ENCODE measurements at places on chromosomes 1 and 21.

DNA sequence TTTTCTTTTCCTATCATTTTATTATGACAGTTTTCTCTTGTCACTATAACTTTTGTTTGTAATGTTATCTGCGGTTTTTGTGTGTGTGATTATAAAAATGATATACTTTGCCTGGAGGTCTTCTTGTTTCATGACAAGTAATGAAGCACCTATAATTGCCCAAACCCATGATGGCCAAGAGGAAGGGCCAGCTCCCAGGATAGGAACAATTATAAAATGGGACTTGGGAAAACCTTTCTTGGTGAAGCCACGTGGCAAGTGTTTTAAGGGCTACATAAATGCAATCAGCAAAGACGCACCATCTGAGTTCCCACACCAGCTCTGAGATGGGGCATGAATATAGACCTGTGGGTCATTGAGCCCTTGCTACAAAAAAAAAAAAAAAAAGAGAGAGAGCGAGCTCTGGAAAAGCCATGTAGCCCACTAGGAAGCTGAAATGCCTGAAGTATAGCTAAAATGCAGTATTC, 462.6 kb upstream of the RUNX1 start:
- no peak for DNase-seq

GRCh38 chr1:219573960-219574359, 38.9 kb downstream of the ZC3H11B start:
- DNase-seq: no peak

GRCh38 chr1:97245682-97246081, 524.1 kb downstream of the PTBP2 start:
- no peak for DNase-seq

DNA sequence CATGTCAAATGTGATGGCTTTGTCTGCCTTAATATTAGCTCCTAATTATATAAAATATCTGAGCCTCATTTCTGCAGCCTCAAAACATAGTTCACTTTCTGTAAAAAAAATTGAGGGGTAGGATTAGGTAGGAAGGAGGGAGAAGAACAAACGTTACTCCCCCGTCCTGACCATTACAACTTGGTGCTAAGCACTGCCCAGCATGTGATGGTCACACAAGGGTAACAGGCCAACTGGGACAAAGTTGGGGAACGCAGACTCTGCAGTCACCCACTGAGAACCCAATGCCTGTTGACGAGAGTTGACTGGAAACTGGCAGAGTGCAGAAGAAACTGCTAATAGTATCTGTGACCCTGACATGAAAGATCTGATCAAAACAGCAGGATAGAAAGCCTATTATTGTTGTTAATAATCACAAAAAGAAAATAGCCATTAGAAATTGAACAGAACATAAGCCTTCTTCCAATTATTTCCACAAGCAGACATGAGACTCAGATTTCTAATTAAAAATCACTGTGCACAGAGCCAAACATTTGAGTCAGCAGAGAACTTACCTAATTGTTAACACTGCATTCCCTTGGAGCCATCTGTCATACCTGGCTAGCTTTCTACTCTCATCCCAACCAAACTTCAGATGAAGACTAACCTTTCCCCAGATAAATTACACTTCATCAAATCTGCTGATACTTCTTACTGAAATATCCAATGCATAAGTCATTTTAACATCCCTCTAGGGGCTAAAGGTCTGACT, 5.5 kb downstream of the SORT1 start:
- DNase-seq: no peak

DNA sequence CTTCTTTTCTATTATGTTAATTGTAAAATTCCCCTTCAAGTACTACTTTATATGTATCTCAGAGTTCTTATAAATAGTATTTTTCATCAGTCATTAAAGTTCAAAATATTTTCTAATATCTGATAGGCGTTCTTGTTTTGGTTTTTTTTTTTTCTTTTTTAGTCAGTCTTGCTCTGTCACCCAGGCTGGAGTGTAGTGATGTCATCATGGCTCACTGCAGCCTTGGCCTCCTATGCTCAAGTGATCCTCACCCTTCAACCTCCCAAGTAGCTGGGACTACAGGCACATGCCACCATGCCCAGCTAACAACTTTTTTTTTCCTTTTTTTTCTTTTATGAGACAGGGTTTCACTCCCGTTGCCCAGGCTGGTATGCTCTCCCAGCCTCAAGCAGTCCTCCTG, 27.3 kb downstream of the AGMAT start:
- no peak for DNase-seq

DNA sequence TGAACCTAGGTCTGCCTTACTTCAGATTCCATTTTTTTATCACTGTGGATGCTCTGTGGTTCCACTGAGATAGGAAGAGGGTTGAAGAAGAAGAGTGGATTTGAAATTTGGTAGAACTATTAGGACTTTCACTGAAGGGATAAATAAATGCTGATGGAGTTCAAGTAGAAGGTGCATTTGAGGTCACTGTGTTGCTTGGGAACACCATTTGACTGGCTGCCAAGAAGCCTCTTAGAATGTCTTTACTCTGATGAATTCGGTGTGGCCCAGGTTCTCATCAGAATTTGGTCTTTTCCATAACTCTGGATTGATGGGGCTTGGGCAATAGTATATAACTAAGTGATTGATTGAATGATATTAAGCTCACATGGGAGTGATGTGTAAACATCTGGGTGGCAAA, 11.9 kb downstream of the XPR1 start:
- DNase-seq: no peak

DNA sequence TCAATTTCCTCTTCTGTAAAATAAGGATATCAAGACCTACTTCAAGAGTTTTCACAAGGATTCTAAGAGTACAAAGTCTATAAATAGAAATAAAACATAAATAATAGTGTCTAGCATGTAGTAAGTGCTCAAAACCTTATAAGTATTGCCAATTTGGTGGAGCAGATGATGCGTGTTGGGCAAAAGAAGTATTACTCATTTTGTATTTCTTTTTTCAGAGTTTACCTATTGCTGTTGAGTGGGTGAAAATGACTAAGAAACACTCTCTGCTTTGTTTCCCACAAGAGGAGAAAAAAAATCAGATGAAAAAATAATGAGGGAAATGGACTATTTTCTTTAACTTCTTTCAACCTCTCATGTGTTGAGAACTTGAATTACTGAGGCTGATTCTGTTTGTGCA, 103.3 kb upstream of the KCNK2 start:
- no peak for DNase-seq

GRCh38 chr1:36739703-36740289, 257.1 kb upstream of the CSF3R start:
- DNase-seq: no peak

GRCh38 chr21:33229784-33230544, at the start of gene IFNAR2:
IFNAR2 (plus strand) TSS chr21:33229938; CDS start chr21:33241923, 11,985 bp downstream.
- peak; percentile 72 for DNase-seq

DNA sequence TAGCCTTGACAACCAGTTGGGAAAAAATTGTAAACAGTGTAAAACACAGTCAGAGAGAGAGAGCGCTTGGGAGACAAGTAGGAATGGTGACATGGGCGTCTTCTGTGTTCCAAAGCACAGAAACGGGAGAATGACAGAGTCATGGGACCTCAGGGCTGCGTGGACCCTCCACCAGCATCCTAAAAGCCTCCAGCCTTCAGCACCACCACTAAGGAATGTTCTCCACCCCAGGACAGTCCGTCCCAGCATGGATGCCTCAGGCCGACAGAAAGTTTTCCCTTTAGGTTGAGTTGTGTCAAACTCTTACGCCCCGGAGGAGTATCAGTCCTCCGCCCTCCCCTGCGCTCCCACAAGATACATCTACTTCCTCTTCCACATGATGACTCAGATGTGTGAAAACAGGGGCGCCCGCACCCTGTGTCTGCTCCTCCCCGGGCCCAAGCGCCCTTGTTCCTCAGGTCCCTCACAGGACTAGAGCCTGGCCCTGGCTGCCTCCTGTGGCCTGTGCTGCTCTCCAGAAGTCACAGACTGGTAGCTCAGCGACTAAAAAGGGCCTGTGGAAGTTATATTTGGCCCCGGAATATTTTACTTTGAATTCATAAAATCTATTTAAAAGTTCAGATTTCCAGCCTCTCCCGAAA, 63.9 kb upstream of the EFHD2 start:
- no peak for DNase-seq

DNA sequence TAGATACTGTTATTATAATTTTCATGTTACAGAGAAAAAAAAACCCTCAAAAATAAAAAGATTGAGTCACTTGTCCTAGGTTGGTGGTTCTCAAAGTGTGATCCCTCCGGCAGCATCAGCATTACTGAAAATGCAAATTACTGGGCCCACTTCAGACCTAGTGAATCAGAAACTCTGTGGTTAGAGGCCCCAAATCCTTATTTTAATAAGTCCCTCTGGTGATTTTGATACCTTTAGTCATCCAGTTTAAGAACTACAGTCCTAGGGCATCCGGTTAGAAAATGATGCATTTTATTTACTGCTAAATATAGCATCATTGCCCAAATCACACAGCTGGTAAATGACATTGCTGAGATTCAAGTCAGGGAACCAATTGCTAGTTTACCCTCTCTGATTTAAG, 203.7 kb upstream of the RUNX1 start:
- no peak for DNase-seq

- no peak for DNase-seq
These were observed 31.6 kb upstream of the BARHL2 start for GRCh38 chr1:90748668-90749067.

GRCh38 chr21:31865429-31865970, 7.3 kb upstream of the HUNK start:
- DNase-seq: no peak

DNA sequence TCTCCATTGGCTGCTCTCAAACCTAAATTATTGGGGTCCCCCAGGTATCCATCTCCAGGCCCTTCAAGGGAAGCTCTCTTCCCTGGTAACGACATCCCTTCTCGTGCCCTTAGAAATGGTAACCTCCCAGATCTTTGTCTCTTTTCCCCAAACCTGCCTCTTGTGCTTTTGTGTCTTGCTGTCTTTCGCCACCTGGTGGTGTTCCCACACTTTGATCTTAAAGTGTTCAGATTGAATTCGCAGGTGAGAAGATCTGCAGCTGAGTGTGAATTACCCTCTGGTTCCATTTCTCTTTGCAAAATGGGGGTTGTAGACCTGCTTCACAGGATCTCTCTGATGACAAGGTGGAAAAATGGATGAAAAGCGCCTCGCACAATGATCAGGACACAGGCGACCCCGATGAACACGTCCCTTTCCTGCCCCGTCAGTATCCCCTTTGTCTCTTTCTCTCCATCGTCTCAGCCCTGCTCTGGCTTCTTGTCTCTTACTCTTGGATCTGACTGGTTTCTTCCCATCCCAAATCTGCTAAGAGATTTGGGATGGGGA, 53.1 kb downstream of the DOP1B start:
- no peak for DNase-seq

DNA sequence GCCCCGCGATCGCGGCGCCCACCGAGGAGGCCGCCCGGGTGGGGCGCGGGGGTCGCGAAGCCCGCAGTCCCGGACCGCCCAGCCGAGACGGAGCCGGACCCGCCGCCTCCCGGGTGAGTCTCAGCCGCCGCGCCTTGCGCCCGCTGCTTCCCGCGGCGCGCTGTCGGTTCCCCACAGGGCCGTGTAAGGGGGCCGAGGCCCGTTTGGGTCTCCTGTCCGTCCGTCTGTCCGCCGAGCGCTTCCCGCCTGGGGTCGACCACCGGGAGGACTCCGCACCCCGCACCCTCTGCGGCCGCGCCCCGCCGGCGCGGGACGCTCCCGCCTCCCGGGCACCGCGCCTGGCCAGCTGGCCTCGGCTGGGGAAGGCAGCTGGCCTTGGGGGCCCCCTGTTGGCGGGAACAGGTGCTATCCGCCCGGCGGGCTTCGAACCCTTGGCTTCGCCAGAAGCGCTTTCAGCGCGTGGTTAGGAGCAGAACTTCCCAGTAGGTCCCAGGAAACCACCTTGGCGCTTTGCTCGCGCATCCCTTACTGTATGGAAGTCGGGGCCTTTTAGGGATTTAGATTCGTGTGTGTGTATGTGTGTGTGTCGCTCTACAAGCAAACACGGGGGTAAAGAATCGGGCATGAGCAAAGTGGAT, 414 bp downstream of the TMEM51 start:
- peak; percentile 65 for DNase-seq

DNA sequence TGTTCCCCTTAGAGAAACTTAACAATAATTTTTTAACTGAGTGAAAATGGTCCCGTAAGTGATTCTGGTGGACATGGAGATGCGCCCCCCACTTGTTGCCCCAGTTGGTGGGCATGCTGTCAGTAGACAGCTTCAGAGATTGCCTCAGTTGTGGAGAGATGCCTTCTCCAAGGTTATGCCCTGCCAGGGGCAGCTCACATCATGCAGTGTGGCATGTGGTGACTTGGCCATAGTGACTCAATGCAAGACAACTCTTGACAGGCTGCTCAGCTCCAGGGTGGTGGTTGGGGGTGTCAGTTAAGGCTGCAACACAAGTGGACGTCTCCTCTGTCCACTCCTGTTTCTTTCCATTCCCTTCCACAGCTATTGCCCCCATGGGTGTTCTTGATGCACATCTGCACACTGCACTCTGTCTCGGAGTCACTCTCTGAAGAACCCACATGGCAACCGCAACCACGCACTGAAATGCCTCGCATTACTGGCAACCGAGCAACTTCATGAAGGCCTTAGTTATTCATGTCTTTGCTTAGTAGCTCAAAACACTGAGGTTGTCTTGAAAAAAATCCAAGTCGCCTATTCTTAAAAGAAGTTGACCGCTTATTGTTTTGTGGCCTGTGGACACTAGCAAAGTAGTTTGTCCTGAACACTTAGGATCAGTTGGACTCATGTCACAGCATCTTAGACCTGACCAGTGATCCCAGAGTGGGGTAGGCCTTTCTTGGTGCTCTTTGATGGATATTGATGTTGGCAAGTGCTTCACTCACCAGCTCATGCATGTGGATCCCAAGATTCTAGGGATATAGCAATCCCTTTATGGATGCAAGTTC, 54.8 kb upstream of the USP1 start:
- no peak for DNase-seq
